GM04503 (cell line): ENCODE measurements at places on chromosomes 16 and 17.
A peak's percentile ranks its signal among the peaks of the same experiment; 100 is the strongest.

- DNase-seq = no peak
These were observed 29.1 kb downstream of the TRIM16 start for GRCh38 chr17:15654886-15655561.

DNA sequence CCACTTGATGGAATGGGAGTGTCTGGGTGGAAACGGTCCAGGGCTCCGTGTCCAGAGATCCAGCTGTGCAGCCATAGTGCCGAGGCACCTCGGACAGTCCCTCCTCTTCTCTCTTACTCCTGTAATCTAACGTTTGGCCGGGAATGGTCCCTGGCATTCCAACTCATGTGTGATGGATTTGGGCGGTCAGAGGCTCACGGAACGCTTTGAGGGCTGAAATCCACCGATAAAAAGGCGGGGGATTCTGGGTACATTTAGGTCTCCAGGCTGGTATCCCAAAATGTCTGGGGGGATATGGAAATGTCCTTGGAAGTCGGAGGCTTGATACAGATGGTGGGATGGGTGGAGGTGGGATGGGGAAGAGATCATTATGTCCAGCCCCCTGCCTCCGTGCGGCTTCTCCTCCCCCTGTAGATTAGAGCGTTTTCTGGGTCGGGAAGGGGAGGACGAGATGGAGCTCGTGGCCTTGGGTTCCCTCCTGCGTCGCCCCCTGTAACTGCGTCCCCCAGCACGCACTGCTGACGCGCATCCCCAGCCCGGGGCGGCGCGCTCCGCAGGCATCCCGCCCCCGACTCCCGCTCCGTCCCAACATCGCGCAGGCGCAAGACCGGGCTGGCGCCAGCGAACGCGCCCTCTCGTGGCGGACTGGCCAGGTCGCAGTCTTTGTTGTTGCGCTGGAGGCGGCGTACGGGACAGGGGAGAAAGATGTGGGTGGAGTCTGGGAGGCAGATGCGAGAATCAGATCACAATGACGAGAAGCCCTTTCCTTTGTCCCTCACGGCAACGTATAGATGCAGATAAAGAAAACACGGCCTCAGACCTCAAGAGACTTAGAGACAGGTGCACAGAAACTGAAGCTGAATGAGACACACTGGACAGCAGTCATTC, 4.5 kb upstream of the SGCA start:
- DNase-seq = no peak

GRCh38 chr17:65472666-65473309, 88.7 kb downstream of the AXIN2 start:
- peak; percentile 70 for DNase-seq

- no peak for DNase-seq
These were observed 34.6 kb downstream of the BRIP1 start for GRCh38 chr17:61828694-61829093.

DNA sequence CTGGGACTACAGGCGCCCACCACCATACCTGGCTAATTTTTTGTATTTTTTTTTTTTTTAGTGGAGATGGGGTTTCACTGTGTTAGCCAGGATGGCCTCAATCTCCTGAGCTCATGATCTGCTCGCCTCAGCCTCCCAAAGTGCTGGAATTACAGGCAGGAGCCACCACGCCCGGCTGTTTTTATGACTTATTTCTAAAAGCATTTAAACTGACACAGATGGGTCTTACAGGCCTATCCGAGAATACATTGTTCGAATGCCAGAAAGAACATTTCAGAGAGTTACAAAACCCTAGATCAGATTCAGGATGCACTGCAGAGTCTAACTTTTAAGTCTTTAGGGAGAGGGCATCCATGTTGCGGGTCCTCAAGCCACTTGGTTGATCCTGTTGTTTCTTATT, 234.7 kb upstream of the MAF start:
- no peak for DNase-seq

GRCh38 chr16:85078226-85078625, 34.0 kb downstream of the CIBAR2 start:
- DNase-seq = no peak

- no peak for DNase-seq
These were observed 14.6 kb downstream of the CRISPLD2 start for GRCh38 chr16:84834403-84834772.

- no peak for DNase-seq
These were observed 799.0 kb downstream of the KCNJ2 start for GRCh38 chr17:70968302-70968701.

DNA sequence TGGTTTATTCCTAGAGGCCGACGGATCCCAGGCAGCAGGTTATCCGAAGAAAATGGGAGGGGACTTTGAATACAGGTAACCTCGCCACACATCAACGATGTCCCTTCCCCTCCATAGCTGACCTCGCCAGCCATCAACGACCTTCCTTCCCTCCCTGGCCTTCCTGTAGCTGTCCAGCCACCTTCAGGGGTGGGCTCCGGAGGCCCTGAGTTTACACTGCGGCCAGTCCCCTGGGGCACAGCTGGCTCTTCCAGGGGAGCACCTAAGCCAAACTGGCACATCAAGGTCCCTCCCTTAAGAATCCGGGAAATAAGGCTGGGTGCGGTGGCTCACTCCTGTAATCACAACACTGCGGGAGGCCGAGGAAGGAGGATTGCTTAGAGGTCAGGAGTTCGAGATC, 10.1 kb upstream of the RPH3AL start:
- no peak for DNase-seq

DNA sequence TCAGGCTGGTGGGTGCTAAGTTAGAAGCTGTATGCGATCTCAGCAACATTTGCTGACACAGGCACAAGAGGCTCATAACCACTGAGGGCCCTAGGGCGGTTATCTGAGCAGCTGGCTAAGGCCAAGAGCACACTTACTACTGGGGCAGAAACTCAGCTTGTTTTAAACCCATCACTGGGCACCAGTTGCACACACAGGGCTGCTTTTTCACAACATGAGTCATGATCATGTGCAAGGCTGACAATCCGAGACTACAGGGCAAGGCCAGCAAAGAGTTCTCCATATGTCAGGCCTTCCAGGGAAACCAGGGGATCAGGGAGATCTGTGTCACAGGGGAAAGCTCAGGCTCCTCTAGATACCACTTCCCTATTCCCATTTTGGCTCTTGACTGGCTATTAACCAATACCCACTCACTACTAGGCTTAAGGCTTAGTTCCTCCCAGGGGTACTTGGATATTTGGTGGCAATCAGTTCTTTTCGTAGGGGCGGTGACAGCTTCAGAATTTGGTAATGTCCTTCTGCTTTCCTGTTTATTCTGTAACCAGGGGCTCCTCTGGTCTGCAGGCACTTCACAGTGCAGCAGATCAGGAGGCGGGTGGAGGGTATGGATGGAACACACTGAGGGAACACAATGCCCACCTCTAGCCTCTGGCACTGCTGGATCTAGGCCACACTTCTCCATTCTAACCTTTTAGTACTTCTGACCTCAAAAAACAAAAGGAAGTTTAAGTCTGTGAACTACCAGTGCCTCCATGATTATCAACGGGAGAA, 44.9 kb upstream of the ERN1 start:
- no peak for DNase-seq

GRCh38 chr16:9917691-9918090, 264.5 kb downstream of the GRIN2A start:
- no peak for DNase-seq

- no peak for DNase-seq
These were observed 24.3 kb upstream of the MLKL start for GRCh38 chr16:74724820-74725549.

- DNase-seq = no peak
These were observed 11.5 kb upstream of the FOXF1 start for GRCh38 chr16:86498671-86499439.

DNA sequence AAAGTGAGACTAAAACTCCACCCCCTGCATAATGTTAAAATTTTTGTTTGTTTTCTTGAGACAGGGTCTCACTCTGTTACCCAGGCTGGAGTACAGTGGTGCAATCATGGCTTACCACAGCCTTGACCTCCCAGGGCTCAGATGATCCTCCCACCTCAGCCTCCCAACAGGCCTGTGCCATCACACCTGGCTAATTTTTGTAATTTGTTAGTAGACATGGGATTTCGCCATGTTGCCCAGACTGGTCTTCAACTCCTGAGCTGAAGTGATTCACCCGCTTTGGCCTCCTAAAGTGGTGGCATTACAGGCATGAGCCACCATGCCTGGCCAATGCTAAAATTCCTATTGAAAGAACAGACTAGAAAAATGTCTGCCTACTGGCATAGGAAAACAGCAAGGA, 103.8 kb downstream of the TRIM37 start:
- no peak for DNase-seq

- no peak for DNase-seq
These were observed 157.3 kb downstream of the KIF2B start for GRCh38 chr17:53979991-53980390.

- DNase-seq = no peak
These were observed 28.4 kb upstream of the MRTFB start for GRCh38 chr16:14042706-14043105.

- DNase-seq = no peak
These were observed 541 bp downstream of the VKORC1 start for GRCh38 chr16:31094088-31094423.

- DNase-seq = no peak
These were observed 11.0 kb downstream of the NATD1 start for GRCh38 chr17:21242026-21242697.

DNA sequence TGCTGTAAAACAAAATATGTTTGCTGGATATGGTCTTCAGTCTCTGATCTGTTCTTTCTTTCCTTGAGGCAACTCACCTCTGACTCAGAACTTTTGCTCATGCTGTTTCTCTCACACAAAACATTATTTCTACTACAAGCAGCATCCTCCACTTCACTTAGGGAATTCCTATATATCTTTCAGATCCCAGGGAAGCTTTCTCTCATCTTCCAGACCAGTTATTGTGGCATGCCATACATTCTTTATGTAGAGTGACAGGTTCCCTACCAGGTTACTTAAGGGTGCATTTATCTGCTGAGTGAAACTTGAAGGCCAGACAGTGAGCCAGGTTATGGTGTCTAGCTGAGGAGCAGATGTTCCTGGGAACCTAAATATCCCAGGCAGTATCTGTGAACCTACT, 1226.0 kb downstream of the CDH8 start:
- DNase-seq = no peak

DNA sequence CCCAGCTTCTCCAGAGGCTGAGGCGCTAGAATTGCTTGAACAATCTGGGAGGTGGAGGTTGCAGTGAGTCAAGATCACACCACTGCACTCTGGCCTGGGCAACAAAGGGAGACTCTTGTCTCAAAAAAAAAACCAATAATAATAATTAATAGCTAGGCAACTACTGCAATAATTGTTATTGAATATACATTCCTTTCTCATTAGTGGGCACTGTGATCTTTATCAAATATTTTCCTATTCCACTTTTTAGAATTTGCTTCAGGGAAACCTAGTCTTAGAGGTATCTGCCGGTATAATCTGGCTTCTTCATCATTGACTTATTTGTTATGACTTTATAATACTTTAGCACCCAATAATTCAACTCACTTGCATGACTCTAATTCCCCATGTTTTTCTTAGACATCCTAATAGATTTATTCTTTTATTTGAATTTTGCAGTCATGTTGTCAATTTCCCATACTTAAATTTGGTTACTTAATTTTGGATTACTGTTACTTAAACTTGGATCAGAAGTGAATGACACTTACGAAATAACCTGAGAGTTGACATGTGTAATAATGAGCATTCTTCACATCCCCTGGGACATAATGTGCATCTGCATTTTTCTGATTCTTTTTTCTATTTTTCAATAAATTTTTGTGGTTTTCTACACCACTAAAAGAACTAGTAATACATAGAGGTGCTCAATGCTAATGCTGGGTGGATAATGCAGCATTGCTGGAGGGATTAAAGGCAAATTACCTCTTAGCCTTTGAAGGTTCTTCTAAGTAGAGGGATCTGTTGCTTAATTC, 25.0 kb upstream of the KCNJ16 start:
- peak; percentile 3 for DNase-seq

GRCh38 chr17:29671661-29672060, 48.9 kb upstream of the CORO6 start:
- DNase-seq = no peak

- DNase-seq = no peak
These were observed 41.7 kb downstream of the SMPD3 start for GRCh38 chr16:68406458-68407152.
